NCI-H524 treated with DMSO at 0.1 percent for 48 hours (cell line): ENCODE measurements at places on chromosomes 11 and 22.

DNA sequence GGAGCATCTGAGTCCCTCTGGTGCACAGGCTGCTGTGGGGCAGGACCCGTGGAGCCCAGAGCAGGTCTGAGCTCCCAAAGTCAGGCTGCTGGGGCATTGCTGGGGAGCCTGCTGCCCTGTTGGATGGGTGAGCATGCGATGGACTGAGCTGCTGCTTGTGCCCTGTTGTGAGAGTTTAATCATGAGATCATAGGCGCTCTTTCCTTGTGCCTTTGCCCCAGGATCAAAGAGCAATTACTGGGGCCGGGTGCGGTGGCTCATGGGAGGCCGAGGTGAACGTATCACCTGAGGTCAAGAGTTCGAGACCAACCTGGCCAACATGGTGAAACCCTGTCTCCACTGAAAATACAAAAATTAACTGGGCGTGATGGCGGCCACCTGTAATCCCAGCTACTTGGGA is 37.5 kb downstream of the MUC6 start:
- no peak for DNase-seq

- DNase-seq: no peak
Measured at GRCh38 chr11:75734491-75735180, 17.0 kb downstream of the MOGAT2 start.

- DNase-seq: no peak
Measured at GRCh38 chr11:66676931-66677598, 622 bp downstream of the RBM4B start.

DNA sequence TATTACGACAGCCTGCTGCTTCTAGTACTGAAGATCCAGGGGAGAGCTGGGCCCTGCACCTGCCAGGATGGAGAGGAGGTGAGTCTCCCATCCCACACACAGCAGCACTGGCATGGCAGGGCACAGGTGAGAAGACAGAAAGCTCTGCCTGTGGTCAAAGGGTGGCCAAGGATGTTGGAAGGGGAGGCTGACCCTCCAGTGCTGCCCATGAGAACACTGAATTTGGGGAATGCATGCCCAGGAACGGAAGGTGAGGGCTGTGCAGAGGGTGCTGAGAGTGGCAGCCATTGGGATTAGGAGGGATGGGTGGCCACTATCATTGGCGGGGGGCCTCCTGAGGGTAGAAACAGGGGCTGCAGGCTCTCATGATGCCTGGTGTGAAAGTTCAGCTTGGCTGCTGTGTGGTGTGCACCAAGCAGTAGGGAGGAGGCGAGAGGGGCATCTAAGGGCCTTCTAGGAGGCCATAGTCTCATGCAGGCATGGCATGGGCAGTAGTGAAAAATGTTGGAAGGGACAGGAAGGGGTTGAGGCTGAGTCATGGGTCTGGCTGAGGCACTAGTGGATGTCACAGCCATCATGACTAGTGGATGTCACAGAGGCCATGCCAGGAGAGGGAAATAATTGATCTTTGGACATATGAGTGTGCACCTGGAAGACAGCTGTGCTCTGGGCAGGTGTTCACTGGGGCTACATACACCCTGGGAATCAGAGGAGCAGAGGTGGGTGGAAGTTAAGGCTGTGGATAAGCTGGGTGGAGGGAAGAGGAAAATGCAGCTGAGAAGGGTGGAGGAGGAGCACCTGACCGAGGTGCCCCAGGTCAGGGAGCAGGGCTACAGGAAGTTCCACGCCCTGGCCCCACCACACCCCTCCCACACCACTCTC is 2.5 kb upstream of the LRRC74B start:
- DNase-seq: no peak

GRCh38 chr11:118503216-118503615 is 24.1 kb upstream of the TTC36 start:
- no peak for DNase-seq

GRCh38 chr11:68658661-68659060 is 25.7 kb upstream of the GAL start:
- no peak for DNase-seq

GRCh38 chr11:97544431-97544830 is 1154.6 kb downstream of the JRKL start:
- DNase-seq: no peak

DNA sequence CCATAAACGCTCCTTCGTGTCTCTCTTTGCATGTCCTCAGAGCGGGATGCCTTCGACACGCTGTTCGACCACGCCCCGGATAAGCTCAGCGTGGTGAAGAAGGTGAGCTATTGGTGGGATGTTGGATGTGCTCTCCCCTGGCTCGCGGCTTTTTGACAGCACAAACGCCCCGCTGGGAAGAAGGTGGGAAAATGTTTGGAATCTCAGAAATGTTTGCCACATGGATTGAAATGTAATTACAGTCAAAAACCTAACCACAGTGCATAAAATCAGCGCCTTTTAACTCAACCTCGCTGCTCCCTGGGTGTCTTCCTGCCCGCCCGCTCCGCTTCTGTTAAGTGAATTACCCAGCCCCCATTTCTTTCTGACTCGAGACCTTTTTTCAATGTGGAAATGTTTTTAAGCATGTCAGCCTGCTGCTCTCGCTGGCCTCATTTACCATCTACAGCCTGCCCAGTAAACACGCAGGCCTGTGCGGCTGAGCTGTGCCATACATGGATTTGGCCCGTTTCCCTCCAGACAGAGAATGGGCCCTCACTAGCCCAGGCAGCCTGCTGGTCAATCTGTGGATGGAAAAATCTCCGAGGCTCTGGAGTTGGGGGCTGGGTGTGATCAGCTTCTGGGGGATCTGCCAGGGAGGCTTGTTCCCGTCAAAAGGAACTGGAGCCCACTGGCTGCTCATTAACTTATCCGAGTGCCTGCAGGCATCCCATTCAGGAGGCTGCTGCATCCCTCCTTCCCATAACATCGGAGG is 32.7 kb upstream of the PARVG start:
- DNase-seq: no peak

- DNase-seq: no peak
Measured at GRCh38 chr11:81255895-81256294, 1477.8 kb downstream of the FAM181B start.

DNA sequence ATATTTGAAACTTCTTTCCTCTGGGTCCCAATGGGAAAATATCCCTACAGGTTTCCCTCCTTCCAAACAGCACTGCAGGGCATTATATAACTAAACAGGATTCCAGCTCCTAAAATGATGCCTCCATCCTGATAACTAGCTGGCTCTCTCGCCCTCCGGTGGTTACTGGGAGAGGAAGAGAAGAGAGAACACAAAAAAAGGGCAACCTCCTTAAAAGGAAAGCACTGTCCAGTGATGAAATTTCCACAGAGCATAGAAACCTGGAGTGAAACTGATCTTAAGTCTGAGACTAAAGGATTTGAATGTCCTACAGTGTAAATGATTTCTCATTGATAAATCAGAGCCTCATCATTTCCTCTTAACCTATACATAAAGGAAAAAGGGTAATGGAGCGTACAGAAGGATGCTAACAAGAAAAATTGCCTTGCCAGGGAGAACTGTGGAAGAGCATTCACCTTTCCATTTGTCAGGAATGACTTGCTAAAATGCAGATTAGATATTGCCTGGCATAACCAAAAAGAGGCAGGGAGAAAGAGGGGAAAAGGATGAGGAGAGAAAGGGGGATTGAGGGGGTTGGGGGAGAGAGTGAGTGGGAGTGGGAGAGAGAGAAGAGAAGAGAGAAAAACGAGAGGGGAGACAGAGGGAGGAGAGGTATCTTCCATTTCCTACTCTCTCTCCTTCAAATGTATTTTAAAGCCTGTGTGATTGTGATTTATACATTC is 121.3 kb downstream of the APOL5 start:
- no peak for DNase-seq

DNA sequence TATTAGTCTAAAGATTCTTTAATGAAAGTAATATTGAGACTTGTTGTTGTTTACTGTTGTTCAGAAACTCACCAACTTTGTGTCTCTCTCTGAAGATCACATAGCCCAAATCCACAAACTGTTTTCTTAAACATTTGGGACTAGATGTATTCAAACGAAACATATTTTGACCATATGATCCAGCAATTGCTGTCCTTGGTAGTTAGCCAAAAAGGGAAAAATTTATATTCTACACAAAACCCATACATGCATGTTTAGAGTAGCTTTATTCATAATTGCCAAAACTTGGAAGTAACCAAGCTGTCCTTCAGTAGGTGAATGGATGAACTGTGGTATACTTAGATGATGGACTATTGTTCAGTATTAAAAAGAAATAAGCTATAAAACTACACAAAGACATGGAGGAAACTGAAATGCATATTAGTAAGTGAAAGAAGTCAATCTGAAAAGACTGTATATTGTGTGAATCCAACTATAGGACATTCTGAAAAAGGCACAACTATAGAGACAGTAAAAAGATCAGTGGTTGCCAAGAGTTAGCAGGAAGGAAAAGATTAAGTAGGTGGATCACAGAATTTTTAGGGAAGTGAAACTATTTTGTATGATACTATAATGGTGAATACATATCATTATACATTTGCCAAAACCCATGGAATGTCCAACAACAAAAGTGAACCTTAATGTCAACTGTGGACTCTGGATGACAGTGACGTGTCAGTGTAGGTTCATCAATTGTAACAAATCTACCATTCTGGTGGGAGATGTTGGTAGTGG is 442.9 kb downstream of the INSC start:
- no peak for DNase-seq

- DNase-seq: no peak
Measured at GRCh38 chr11:92453055-92453454, 228.4 kb downstream of the FAT3 start.

GRCh38 chr11:22832315-22833015 is 2.9 kb upstream of the SVIP start:
- DNase-seq: no peak

DNA sequence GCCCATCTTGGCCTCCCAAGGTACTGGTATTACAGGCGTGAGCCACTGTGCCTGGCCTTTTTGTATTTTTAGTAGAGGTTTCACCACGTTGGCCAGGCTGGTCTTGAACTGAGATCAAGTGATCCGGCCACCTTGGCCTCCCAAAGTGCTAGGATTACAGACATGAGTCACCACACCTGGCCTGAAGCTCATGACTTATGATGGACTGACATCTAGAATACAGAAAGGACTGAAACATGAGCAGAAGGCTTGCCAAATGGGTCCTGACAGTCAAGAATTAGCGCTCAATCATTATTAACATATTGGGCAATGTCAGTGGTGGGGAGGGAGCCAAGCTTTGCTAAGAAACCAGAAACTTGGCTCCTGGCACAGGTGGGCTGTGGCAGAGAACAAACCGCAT is 5.0 kb downstream of the FADS1 start:
- DNase-seq: no peak

DNA sequence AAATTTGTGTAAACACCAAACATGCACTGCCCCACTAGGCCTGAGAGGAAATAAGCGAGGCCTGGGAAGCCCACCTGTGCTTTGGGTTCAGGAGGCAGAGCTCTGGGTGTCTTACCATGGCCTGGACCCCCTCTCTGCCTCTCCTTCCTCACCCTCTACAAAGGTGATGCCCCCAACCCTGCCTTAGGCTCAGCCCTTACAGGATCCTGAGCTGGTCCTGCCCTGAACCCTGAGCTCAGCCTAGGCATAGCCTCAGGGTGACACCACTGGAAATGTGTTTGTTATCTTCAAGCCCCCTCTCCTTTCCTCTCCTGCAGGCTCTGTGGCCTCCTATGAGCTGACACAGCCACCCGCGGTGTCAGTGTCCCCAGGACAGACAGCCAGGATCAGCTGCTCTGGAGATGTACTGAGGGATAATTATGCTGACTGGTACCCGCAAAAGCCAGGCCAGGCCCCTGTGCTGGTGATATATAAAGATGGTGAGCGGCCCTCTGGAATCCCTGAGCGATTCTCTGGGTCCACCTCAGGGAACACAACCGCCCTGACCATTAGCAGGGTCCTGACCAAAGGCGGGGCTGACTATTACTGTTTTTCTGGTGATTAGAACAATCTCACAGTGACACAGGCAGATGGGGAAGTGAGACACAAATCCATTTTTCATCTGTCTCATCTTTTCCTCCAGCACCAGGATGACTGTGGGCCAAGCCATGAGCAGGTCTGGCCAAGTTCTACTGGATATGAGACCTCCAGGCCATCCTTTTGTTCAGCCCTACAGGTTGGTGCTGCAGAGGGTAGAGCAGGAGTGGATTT is 117.8 kb downstream of the GGTLC2 start:
- no peak for DNase-seq

- no peak for DNase-seq
Measured at GRCh38 chr11:74204701-74205100, 33.6 kb downstream of the PPME1 start.

GRCh38 chr11:18878211-18878610 is 61.0 kb downstream of the MRGPRX1 start:
- no peak for DNase-seq

DNA sequence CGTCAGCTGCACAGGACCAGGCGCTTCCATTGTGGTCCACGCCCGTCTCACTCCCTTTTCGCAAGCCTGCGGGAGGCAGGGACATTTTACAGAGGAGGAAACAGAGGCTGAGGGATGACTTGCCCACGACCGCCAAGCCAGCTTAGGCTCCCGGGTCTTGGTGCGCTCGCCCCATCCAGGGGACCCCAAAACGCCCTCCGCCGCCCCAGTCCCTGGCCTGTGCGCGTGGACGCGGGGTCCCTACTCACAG is 300 bp downstream of the WNT11 start:
- no peak for DNase-seq

- no peak for DNase-seq
Measured at GRCh38 chr22:39392341-39392948, 7.1 kb upstream of the TAB1 start.

GRCh38 chr11:5242933-5243815 is 6.5 kb downstream of the HBG1 start:
- DNase-seq: no peak

GRCh38 chr11:62958547-62959421 is 26.0 kb downstream of the SLC22A6 start:
- no peak for DNase-seq

DNA sequence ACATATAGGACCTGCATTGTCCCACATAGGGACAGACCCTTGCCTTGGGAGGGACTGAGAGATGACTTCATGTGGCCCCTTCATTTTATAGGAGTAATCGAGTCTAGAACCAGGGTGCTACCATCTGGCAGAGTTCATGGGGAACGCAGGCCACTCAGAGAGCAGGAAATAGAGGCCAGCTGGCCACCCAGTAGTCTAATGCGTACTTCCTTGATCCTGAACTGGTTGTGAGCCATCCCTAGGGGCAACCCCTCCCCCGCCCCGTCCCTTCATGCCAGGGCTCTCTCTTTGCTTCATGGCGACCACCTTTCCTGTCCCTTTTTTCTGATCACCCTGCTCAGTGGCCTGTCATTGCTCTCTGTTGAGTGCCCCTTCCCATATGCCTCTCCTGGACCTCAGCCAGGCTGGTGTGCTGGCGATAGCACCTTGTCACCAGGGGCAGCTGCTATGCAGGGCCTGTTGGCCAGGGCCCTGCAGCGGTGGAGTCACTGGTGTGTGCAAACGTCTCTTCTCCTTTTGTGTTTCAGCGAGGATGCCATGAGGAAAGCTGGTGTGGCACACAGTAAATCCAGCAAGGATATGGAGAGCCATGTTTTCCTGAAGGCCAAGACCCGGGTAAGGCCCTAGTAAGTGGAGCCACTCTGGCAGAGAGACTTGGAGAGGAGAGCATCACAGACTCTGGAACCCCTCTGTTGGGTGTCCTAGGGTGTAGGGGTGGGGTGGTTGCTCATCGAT is 29.3 kb downstream of the MED15 start:
- DNase-seq: peak; percentile 52

GRCh38 chr11:1041149-1041467 is 4.6 kb upstream of the MUC6 start:
- DNase-seq: no peak
